ENCODE measurements at places on chromosomes 6 and 20.

DNA sequence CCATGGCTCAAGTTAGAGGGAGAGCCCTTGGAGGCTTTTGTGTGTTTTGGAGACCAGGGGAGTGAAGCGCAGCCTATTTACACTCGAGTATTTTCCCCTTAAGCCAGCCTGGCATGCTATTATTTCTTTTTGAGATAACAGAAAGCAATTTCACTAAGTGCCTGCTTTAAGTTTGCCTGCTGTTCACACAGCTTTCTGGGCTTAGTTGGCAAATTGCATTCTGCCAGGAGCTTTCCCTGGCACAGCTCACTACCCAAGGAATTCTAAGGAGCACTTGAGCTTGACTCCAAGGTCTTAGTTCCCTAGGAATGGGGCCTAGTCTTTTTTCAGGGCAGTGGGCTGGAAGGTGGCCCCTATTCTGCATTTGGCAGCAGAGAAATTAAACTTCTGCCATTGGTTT is 19.0 kb upstream of the ASXL1 start:
- no peak for DNase-seq

- no peak for DNase-seq
Observed at GRCh38 chr6:36858407-36858981, 16.1 kb downstream of the PPIL1 start.

- no peak for DNase-seq
Observed at GRCh38 chr6:160300076-160300695, 41.6 kb upstream of the SLC22A2 start.

GRCh38 chr6:26008470-26008869 is 45.9 kb downstream of the TRIM38 start:
- no peak for DNase-seq

GRCh38 chr20:17538517-17539170 is 7.5 kb upstream of the BFSP1 start:
- no peak for DNase-seq

GRCh38 chr20:22579711-22580697 is 4.4 kb downstream of the FOXA2 start:
- no peak for DNase-seq

GRCh38 chr20:48468571-48468970 is 359.2 kb downstream of the PREX1 start:
- DNase-seq = no peak

DNA sequence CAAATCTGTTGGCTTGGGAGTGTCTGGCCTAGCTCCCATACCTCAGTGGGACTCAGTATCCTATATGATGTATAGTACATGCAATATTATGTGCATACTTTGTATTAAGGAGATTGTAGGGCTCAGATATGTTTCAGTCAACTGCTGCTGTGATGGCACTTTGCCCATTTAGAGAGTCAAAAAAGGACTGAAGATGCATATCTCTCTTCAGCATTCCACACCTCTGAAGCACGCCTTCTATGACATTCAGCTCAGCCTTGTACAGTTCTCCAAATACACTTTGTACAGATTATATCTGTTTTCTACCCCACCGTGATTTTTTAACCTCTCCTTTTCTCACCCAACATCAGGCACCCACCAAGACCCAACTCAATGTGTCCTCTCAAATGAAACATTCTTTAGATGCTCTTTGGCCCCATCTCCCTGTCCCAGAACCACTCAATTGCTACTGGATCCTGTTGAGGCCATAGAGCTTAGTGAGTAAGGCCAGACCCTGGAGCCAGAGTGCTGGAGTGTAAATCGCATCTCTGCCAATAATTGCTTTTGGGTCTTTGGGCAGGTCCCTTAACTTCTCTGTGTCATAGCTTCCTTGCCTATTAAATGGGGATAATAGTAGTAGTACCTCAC is 15.6 kb downstream of the ENPP1 start:
- DNase-seq = no peak

Measured in effector memory CD4-positive, alpha-beta T cell (primary cell).